Activated T-cell treated with anti-CD3 and anti-CD28 coated beads, Interleukin-2, amount 50 U/mL, for 1 hour (primary cell): ENCODE measurements at places on chromosomes 12 and 14.

DNA sequence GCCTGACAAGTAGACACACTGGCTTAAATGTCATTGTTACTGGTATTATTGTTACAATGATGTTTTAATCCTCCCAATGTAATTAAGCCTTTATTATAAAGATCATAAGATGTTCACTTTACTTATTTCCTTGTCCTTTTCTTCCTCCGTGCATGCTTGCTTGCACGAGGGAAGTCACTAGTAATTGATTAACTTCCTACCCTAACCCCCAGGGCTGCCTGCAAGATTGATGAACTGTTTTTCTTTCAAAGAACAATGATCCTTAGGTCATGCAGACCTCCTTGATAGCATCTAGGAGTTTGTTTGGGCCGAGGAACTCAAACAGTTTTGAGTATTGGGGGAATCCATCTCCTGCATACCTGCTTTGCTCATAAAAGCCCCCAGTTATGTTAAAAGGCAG, 43.0 kb downstream of the GLRX5 start:
- DNase-seq: no peak

DNA sequence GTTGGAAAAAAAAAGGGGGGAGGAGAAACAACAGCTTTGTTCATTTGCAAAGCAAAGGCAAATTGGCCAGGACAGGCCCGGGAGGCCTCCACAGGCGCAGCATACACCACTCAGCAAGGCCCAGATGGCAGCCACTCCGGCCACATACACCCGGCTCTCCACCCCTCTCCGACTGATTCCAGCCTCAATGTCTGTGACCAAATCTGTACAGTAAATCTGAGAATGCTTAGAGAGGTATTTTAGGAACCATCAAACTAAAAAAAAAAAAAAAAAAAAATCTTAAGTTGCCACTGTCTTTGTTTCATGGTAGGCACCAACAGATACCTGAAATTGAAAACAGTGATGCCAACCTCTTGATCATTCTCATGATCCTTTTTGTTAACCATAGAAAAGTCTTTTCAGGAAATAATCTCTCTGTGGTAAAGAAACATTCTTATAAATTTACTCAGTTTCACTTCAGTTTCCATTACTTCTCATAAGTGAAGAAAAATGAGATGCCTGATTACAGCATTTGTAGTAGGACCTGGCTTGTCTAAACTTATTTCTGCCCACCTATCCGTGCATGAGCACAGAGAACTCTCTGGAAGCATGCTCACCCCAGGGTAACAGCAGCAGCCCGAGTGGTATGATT, 20.2 kb downstream of the VPS37B start:
- DNase-seq: peak; percentile 18

GRCh38 chr12:6452944-6453630, 1.2 kb downstream of the TAPBPL start:
- DNase-seq: no peak

DNA sequence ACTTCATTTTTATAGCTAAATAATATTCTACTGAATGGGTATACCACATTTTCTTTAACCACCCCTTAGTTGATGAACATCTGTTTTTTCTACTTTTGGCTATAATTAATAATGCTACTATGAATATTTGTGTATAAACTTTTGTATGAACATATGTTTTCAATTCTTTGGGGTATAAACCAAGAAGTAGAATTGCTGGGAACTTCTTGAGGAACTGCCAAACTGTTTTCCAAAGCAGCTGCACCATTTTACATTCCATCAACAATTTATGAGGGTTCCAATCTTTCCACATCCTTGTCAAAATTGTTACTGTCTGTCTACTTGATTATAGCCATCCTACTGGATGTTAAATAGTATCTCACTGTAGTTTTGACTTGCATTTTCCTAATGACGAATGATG, 221.8 kb downstream of the PRKD1 start:
- no peak for DNase-seq

GRCh38 chr12:108106599-108106998, 22.5 kb upstream of the WSCD2 start:
- DNase-seq: no peak

DNA sequence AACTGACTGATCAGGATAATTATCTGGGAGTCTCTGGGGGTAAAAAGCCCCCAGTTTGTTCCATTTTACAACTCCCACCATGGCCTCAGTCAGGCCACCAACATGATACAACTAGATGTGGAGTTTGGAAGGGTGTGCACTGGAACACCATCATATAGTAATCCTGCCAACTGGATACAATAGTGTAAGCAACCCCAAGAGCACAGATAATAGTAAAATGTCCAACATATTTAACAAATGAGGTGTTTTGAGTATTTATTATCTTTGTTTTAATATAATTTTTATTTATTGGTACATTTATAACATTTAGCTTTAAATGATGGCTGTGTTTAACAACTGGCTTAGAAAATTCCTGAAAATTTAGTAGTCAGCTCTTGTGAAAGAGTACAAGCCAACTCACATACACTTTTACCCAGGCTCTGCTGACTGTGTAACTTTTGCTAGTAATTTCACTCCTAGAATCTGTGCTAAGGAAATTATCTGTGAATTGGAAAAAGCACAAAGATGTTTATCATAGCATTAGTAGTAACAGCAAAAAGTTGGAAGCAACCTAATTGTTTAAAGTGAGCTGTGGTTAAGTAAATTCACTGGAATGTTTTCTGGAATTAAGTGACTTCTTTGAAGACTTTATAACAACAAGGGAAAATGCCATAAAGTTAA, 196.8 kb downstream of the RAD51B start:
- no peak for DNase-seq

DNA sequence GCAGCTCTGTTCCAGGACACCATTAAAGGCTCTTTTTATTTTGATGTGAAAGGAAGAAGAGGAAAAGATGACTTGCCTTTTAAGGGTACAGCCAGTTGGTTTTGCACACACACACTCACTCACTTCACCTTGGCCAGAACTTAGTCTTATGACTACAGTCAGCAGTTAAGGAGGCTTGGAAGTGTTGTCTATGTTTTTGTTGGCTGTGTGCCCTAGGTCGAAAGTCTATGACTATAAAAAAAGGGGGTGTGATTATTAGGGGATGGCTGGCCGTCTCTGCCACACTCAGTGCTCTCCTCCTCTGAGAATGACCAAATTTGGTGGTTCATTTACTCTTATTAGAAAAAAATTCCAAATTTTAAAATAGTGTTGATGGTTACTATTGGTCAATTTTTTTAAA, 139.5 kb upstream of the OTX2 start:
- no peak for DNase-seq

DNA sequence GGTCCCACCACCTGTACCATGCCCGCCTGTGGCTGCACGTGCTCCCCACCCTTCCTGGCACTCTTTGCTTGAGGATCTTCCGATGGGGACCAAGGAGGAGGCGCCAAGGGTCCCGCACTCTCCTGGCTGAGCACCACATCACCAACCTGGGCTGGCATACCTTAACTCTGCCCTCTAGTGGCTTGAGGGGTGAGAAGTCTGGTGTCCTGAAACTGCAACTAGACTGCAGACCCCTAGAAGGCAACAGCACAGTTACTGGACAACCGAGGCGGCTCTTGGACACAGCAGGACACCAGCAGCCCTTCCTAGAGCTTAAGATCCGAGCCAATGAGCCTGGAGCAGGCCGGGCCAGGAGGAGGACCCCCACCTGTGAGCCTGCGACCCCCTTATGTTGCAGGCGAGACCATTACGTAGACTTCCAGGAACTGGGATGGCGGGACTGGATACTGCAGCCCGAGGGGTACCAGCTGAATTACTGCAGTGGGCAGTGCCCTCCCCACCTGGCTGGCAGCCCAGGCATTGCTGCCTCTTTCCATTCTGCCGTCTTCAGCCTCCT, 1.1 kb downstream of the INHBE start:
- peak; percentile 53 for DNase-seq

- no peak for DNase-seq
Observed at GRCh38 chr12:10624605-10625004, 11.2 kb upstream of the MAGOHB start.

- DNase-seq: no peak
Observed at GRCh38 chr12:86735072-86735471, 478.9 kb upstream of the MGAT4C start.

GRCh38 chr12:43290836-43291235, 261.2 kb downstream of the ADAMTS20 start:
- DNase-seq: no peak

- DNase-seq: peak; percentile 66
Observed at GRCh38 chr14:100305324-100306100, 732 bp downstream of the SLC25A29 start.

- DNase-seq: no peak
Observed at GRCh38 chr14:106003351-106003750, 477.0 kb downstream of the TMEM121 start.

DNA sequence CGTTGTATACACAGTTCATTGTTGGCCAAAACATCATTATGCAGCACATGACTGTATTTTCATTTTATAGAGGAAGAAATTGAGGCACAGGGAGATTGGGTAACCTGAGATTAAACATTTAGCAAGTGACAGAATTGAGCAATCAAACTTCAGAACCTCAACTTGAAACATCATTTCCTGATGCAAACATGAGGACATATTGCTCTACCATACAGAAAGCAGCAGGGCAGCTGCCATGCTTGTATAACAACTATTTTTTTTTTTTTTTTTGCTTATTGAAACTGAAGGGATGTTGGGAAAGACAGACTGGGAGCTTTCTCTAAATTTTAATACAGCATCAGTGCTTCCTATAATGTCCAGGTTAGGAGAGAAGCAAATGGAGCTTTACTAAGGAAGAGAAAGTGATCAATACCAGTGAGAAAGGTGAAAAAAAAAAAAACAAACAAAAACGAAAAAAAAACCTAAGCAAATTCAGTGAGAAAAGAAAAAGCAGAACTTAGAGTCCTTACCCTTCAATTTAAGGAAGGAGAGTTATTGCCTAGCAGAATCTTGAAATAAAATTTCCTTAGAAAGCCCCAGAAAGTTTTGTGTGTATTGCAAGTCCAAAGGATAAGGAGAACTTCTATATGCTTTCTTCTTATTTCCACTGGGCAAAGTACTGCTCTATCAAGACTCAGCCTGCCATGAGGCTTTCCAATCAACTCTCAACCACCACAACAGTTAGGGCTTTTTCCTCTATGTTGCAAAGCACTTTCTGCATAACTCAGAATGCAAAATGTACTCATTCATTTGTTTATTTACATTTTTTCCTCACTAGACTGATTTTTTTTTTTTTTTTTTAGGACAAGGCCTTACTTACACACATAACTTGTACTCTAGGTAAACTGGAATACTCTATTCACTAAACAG, 21.6 kb downstream of the BTG1 start:
- no peak for DNase-seq

- no peak for DNase-seq
Observed at GRCh38 chr14:104177411-104177810, 39.0 kb downstream of the KIF26A start.

DNA sequence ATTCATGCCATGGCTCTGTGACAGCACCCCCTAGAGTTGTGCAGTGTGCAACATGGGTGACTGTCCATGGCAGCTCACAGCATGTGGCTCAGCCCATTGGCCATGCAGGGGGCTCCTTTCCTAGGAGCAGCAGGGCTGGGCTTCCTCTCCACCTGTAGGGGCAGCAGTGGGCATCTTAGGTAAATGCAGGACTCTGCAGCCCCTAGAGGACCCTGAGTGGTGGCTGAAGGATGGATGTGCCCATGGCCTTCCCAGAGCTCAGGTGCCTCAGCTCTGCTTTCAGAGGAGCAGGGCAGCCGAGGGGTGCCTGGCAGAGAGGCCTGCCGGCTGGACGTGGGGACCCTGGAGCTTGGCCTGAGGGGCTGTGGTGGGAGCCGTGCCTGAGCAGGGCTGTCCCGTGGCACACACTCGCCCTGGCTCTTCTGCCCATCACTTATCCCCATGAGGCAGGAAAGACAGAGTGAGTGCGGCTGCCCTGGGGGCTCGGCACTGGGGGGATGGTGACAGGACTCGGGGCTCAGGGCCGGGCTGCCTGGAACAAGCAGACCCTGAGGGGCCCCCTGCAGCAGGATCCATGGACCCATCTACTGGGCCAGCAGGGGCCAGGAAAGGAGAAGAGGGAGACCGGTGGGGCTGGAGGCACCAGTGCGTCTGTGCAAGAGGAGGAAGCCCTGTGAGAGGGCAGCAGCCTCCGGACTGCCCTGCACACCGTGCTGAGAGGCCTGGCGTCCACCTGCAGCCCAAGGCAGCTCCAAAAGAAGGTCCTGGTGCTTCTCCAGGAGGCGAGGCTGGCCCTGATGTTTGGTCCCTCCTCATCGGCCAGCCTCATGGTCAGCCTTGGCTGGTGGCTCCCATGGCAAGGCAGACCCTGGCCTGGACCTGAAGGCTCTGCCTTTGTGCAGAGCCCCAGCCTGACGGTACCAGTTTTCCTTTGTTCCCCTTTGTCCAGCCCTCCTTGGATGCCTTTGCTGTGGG, 7.6 kb downstream of the ADSS1 start:
- no peak for DNase-seq

- no peak for DNase-seq
Observed at GRCh38 chr12:70319605-70320004, 46.5 kb upstream of the KCNMB4 start.

DNA sequence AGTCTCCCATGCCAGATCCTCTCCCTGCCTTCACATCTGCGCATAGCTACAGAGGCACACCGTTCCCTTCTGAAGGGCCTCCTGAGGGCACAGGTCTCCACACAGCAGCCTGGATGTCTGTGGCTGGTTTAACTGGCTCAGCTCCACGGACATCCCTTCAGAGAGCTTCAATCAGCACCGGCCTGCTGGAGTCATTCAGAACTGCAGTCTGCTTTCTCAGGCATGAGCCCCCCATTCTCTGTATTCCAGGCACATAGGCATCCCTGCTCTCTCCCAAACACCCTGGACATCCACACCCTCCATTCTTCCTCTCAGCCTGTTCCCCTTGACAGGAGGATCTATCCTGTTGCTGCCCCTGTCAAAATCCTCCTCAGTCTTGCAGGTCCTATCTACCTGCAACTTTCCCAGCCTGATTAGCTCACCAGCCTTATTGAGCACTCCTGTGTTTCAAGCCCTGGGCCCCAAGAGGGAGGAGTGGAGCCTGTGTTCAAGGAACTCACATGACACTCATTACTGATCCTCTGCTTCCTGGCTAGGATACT, 2.9 kb upstream of the DHRS2 start:
- no peak for DNase-seq
